Activated T-cell treated with anti-CD3 and anti-CD28 coated beads for 4 hours (primary cell): ENCODE measurements at places on chromosomes 16 and 17.

- no peak for DNase-seq
Observed at GRCh38 chr16:54957403-54958166, 26.9 kb downstream of the IRX5 start.

DNA sequence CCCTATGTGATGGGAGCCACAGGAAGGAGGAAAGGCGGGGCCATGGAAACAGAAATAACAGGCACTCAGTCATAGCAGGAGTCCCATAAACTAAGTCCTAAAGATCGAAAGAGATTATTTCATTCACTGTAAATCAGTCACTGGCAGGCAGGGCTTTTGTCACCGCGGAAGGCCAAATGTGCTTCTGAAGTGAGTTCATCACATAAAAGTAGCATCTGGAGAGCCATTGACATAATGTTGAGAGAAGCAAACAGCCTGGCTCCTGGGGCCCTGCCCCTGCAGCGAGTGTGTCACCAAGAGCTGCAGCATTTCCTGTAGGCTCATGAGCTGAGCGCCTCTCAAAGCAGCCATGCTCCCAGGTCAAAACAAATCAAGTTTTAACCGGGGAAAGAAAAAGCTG, 476.2 kb downstream of the HAPSTR1 start:
- DNase-seq, result no peak

GRCh38 chr16:57045694-57046381, 46.5 kb upstream of the CPNE2 start:
- no peak for DNase-seq

GRCh38 chr16:14344292-14344691, 273.2 kb downstream of the MRTFB start:
- DNase-seq, result no peak

DNA sequence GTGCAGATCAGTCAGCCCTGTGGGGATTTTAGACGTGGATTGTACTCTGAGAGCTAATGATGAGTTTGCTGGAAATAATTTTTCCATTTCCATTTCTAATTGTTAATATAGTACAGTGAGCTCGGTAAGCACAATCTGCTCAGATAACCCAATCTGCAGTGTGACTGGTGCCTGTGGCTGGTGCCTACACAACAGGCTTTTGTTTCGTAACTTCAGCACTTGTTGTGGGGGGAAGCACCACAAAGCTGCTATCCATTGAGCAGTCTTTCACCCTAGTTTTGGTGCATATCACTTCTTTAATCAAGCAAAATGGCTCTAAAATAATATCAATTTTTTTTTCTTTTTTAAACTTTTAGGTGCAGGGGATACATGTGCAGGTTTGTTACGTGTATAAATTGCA, 534.9 kb upstream of the HSBP1 start:
- no peak for DNase-seq

- DNase-seq, result no peak
Observed at GRCh38 chr16:6728381-6728780, 604.3 kb upstream of the RBFOX1 start.

- no peak for DNase-seq
Observed at GRCh38 chr16:8990445-8990844, 26.7 kb upstream of the USP7 start.

DNA sequence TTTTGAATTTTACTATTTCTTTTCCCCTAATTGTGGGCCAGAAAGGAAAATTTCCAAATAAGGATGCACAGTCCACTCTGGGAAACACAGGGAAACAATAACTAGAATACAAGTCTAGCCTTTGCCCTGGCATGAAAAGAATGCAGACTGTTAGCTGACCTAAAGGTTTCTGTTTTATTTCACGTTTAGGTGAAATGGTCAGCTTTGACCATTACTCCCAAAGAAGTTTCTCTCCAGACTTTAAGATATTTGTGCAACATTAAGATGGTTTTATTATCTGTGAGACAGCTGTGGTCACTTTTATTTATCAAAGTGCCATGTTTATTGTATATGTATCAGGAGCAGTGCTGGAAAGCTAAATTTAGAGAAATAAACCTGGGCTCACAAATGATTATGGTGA, 163.9 kb downstream of the SPECC1 start:
- DNase-seq, result no peak

DNA sequence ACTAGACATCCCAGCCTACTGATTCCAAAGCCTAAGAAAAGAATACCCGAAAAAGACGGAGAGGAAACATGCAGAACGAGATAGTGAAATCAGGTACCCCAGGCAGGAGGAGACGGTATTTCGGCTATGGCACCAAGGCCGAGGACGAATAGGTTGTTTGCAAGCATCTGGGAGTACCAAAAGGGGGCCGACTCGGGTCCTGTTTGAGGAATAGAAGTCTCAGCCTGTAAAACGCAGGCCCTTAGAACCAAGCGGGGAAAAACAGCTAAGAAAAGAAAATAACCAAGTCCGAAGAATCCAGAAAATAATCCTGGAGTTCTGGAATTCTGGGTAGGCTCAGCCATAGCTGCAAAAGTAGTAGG, 537 bp downstream of the SLC35B1 start:
- no peak for DNase-seq

DNA sequence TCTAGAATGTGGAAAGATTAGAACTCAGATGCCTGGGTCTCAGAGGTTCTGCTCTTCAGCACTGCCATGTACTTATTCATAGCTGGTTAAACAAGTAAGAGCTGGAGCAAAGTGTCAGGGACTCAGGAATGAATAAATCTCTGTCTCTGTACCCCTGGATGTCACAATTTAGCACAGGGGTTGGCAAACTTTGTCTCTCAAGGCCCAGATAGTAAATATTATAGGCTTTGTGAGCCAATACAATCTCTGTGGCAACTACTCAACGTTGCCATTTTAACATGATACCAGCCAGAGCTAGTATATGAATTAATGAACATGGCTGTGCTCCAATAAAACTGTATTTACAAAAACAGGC, 220.3 kb upstream of the MON1B start:
- no peak for DNase-seq

- DNase-seq, result no peak
Observed at GRCh38 chr17:21143695-21144094, 16.9 kb downstream of the DHRS7B start.
